ENCODE measurements at places on chromosomes 2 and 18.
A peak's percentile ranks its signal among the peaks of the same experiment; 100 is the strongest.

GRCh38 chr2:239554766-239555570 lies 154.1 kb upstream of the HDAC4 start:
- peak; percentile 59 for DNase-seq

GRCh38 chr2:160666154-160667060 lies 172.8 kb upstream of the RBMS1 start:
- no peak for DNase-seq

DNA sequence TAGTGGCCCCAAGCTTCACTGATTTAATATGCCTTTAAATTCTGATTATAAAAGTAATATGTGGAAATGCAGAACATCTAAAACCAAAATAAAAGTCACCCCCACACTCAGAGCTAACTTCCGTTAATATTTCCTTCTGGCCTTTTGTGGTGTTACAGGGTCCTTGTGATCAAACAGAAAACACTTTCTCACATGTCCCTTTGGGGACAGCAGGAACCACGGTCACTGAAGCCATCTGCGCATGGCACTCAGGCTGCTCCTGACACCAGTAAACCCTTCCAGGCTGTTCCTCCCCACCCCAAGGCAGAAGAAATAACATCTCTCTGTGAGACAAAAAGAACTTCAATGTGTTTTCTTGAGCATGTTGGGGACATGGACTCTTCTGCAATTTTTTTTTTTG lies 25.1 kb upstream of the GPR17 start:
- DNase-seq, result no peak

DNA sequence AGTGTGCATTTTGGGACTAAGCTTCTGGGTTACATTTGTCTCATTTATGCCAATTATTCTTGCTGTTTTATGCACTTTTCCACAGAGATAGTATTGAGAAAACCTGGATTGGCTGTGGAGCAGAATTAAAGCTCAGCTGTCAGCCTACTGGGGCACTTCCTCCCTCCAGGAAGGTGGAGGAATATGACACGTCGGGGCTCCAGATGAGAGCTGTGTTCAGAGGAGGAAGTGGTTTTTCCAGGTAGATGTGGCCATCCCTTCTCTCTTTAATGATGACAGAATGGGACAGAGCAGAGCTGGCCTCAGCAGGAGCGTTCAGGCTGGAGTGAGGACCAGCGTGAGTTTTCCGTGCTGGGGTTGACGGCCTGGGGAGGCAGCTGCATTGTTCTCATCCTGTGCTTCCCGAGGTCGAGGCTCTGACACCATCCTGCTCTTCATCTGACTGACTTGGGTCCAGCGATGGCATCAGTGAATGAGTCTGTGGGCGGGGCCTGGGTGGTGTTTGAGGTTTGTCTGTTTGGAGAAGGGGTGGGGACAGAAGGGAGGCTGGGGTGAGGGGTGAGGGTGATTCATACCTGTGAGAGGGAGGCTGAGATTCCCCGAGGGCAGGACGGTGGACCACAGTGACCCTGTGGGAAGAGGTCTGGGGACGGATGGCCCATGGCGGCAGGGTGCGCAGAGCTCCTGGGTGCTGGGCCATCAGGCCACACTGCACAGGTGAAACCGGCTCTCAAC lies 207.0 kb downstream of the LDLRAD4 start:
- DNase-seq, result no peak

- no peak for DNase-seq
These were observed 154.7 kb downstream of the RBM43 start for GRCh38 chr2:151106805-151107506.

DNA sequence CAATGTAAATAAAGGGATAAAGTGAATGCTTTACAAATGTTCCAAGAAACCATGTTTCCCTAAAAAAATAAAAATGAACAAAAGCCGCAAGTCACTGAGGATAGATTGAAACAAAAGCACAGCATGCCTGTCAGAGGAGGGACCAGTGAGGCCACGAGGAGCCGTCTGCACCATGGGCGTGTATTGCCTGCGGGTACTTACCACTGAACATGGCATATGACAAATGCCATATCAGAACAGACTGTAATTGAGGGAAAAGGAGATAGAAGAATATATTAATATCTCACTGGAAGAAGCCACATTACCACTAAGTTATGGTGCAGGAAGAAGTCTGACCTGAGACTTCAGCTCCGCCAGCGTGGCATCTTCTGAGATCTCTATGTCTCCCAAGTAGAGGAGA lies 75.8 kb downstream of the USP40 start:
- no peak for DNase-seq

DNA sequence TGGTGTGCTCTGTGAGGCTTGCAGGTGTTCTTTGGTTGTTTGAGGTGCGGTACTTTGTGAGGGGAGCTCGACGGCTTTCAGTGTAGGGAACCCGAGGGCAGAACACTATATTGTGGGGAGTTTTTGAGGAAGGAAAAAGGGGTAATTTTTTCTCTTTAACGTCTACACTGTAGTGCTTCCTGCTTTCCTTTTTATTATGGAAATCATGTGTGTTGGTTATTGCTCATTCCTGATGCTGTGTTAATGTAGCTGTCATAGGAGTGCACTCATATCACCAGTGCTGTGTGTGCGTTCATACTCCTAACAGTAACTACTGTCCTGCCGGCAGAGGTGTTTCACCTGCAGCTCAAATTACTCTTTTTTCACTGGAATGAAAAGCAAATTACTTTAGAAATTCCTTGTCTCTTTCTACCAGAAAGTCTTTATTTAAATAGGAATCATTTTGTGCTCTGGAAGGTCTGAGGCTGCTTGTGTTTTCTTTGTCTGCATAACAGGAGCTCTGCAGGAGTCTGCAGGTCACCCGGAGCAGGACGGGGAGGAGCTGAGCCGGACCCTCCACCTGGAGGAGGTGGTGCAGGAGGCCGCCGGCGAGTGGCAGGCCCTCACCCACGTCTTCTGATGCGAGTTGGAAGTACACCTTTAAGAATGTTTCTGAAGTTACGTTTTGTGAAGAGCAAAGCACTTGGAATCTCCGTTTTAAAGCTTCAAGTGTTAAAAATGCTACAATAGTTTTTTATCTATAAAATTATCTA lies 145.5 kb downstream of the ZNF236 start:
- no peak for DNase-seq

GRCh38 chr2:145752091-145752806 lies 1232.3 kb upstream of the ZEB2 start:
- DNase-seq, result no peak

DNA sequence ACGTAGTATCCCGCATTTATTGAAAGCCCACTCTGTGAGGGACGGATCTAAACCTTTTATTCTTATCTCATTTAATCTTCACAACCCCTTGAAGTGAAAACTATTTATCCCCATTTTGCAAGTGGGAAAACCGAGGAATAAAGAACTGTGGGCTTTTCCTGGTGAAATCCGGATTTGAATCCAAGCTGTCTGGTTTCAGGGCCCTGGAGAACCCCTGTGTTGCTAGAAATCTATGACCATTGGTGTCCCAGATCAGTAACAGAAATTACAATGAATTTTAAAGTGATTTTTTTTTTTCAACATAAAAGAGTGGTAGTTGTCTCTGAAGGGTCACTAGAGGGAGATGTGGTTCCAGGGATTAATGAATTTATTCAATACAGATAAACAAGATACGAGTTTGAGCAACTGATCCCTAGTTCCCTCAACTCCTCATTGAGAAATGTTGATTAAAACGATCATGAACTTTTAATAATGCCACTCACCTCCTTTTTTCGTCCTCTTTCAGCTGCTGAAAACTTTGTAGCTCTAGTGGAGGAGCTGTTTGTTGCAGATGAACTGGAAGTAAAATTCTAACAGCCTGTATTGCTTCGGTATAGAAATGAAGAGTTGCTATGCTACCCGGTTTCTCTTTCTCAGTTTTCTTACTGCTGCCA lies 940 bp downstream of the XRCC5 start:
- no peak for DNase-seq

DNA sequence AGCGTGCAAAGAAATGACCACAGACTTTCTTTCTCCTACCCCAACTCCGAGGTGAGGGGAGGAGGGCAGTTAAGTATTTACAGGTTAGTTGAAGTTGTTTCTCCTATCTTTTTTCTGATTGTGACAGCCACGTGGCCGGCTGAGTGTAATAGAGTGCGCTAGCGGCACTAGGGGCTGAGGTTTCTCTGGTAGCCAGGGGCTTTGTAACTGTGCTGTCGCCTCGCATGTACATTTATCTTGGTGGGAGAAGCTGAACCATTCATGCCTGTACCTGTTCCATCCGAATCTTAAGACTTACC lies 214.1 kb upstream of the STON1 start:
- DNase-seq, result no peak

- no peak for DNase-seq
These were observed 41.5 kb upstream of the TANK start for GRCh38 chr2:161118722-161119121.

- no peak for DNase-seq
These were observed 224.1 kb upstream of the CCDC150 start for GRCh38 chr2:196415384-196415783.

DNA sequence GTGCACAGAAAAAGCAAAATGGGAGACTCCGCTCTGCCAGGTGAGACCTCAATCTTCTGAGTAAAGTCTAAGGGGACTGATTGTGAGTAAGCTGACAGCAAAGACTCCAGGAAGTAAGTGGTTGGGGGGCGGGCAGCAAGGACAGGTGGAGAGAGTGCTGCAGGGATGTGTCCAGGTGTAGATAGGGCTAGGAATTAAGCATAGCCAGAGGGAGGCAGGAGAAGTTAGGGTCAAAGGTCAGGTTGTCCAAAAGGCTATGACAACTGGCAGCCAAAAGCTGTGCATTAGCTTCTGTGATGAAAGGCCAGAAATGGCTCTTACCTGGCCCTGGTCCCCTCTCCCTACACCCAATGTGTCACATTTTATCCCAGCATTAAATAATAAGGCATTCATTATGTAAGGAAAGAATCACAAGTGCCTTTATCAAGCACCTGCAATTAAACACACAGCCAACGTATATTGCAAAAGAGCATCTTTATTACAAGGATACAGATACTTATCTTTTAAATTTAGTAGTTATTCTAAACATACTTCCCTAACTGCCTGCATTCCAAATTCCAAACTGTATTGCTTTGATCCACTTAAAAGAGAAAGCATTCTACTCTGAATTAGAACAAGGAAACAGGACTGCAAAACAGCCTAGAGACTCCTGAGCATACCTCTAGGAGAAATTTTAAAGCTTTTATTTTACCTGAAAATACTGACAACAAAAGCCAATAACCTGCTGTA lies 247.9 kb downstream of the IRS1 start:
- DNase-seq, result no peak

DNA sequence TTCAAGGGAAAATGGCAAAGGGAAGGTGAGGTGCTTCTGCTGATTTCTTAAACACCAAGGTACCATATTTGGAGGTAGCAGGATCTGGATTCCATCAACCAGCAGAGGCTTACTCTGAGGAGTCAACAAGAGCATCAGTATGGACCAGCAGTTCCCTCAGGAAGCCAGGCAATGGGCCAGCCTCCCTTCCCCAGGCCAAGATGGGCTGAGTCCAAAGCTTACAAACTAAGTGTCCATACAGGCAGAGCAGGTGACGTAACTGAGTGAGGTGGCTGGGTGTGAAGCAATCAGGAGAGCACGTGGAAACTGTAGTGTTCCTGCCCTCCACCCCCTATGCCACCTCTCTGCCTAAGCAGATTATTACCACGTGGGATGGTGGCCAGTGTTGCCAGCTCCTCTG lies 134.2 kb upstream of the HNRNPA3 start:
- no peak for DNase-seq

GRCh38 chr18:446941-447560 lies 53.5 kb downstream of the COLEC12 start:
- no peak for DNase-seq

- no peak for DNase-seq
These were observed 612 bp downstream of the DIPK1C start for GRCh38 chr18:74456349-74457042.

DNA sequence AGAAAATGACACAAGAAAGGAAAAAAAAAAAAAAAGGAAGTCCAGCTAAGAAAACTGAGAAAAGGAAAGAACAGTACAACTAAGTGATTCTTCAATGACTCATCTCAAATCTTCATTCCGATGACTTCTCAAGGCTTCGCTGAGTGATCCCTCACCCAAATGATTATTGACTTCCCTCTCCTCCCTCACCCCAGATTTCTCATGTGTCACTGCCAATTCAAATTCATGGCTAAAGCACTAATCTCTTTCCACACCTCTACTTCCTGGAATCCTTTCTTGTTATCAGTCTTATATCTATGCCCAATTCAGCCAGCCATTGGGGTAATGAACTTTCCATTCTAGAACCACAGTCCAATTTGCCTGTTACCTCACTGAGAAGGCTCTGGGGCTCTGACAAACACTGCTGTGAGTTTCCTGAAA lies 7.2 kb upstream of the ABCB11 start:
- no peak for DNase-seq

DNA sequence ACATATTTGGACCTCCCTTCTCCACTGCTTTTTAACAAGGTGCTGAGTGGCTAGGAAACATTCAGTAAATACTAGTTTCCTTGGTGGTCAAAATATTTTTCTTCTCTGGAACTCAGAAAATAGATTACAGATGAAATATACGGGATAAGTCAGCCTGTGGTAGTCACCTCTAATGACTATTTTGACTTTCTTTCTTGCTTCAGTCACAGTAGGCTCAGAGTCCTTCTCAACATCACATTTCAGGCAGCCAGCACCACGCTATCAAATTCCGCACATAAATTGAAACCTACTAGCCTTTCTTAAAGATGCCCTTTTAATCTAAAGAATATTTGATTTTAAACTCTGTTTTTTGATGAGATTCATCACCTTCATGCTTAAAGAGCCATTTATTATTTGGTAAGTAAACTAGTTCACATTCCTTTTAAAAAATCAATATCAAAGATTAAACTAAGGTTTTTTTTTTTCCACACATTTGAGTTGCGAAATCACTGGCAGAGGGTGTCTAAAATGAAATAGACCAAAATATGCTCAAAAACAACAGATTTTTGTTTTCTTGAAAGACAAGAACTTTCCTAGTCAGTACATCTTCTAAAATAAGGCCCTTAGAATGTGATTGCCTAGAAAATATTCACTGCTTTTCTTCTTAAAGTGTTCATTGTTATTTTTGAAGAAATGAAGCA lies 181.5 kb downstream of the NRXN1 start:
- no peak for DNase-seq

- DNase-seq, result no peak
These were observed 898.9 kb downstream of the CPS1 start for GRCh38 chr2:211455216-211455841.

- DNase-seq, result no peak
These were observed 343.8 kb upstream of the EPHA4 start for GRCh38 chr2:221915926-221916325.

DNA sequence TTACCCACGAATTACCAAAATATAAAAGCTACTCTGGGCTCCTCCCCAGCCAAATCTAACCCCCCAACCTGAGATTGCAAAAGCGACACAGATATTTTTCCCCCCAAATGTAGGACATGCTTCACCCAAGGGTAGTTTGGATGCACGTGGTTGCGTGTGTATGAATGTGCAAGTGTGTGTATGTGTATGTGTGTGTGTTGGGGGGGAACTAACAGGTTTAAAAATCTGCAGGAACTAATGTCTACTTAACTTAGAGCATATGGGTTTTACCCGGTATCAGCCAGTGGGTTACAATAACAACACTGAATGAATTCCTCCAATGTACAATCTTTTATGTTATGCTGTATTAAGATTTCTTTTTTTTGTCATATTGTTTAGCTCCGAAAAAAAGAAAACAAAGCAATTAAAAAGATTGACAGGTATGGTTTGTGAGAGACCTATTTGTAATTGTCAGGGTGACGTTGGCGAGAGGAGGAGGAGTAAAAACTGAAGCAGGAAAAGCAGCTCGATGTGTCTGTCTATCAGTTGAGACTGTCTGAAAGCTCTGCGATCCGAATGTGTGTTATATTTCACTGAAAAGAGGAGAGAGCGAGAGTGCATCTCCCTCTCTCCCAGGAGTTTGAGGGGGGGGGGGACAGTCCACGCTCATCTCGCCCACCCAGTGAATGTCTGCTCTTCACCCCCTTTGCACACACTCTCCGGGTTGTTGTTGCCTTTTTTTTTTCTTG lies at the start of gene TSHZ1:
TSS of gene TSHZ1 (plus strand) at position 524 of the 728 bp plus-strand sequence. CDS start 1,080 bp downstream, outside the sequence.
- DNase-seq, result no peak

All from chondrocyte (in vitro differentiated cells).